GM12864 (cell line): ENCODE measurements at places on chromosomes 16 and 17.

DNA sequence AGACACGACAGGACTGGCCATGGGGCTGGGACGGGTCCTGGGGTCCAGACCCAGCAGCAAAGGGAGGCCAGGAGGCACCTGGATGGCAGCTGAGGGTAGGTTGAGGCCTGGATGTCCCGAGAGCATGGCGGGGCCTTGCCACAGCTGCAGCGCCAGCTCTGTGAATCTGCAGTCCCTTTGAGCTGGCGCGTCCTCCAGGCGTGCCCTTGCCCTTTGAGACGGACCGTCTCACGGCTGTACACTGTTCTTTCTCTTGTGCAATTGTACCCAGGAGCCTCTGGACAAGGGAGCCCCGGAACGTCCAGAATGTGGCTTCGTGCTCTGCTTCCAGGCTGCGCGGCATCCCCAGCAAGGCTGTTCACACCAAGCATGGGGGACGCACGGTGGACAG, 69.5 kb upstream of the CIBAR2 start:
- no peak for DNase-seq

- peak; percentile 48 for DNase-seq
These were observed 17.1 kb upstream of the CDH1 start for GRCh38 chr16:68719993-68720489.

DNA sequence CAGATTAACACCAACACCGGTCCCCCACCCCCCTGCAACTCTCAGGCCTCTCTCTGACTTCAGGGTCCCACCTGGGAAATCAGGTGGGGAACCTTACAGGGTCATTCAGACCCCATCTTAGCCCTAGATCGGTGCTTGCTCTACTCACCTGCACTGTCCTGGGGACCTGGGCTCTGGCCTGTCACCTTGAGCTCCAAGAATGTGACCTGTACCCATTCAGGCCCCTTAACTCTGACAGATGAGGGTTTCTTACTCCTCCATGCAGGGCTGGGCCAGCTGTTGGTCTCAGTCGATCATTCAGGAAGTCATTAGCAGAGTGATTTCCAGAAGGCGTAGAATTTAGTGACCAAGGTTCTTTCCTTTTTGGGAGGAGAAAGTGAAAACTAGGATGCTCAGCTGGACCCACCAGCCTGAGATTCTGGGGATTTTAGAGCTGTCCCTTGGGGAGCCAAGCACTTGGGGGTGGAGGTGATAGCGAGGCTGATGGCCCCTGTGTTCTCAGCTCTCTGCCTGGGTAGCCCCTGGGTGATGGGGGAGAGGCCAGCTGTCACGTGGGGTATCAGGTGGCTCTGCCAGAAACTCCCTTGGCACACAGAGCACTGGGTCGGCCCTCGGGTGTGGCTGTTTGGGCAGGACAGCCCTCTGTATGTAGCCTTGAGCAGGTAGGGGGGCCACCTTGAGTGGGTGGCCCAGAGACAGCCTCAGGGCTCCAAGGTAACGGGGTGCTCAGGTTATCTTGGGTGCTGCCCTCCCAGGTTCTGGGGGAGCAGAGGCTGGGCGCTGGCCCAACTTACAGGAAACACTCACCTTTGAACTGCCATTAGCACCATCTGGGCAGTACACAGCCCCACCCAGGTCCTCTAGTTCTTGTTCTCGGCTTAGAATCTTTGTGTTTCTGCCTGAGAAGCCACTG, 724 bp downstream of the MVP start:
- DNase-seq, result no peak

- no peak for DNase-seq
These were observed 13.8 kb downstream of the EMP2 start for GRCh38 chr16:10566613-10567012.

GRCh38 chr17:4823373-4824089, 9.6 kb upstream of the MINK1 start:
- DNase-seq, result no peak

DNA sequence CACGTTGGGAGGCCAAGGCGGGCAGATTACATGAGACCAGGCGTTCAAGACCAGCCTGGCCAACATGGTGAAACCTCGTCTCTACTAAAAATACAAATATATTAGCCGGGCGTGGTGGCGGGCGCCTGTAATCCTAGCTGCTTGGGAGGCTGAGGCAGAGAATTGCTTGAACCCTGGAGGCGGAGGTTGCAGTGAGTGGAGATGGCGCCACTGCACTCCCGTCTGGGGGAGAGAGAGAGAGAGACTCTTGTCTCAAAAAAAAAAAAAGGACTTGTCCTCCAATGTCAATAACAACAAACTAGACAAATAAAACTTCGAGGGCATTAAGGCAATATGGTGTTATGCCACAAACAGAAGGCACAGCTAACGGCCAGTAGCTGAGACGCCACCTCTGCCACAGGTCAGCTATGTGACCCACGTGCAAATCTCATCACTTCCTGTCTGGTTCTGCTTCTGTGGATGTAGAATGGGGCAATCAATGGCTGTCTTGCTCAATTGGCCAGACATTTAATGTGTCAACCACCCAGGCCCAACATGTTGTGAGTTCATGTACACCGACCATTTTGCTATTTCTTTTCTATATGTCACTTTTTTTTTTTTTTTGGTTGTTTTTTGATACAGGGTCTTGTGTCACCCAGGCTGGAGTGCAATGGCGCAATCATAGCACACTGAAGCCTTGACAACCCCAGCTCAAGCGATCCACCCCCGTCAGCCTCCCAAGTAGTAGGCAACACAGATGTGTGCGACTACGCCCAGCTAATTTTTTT, 834 bp upstream of the TXNDC11 start:
- DNase-seq, result no peak

DNA sequence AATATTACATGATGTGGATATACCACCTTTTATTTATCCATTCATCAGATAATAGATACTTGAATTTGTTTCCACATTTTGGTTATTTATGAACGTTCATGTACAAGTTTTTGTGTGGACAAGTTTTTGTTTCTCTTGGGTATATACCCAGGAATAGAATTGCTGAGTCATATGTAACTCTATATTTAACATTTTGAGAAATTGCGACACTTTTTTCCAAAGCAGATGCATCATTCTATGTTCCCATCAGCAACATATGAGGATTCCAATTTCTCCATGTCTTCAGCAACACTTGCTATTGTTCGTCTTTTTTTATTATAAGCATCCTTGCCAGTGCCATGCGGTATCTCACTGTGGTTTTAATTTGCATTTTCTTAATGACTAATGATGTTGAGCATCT, 93.9 kb downstream of the GSG1L start:
- DNase-seq, result no peak

DNA sequence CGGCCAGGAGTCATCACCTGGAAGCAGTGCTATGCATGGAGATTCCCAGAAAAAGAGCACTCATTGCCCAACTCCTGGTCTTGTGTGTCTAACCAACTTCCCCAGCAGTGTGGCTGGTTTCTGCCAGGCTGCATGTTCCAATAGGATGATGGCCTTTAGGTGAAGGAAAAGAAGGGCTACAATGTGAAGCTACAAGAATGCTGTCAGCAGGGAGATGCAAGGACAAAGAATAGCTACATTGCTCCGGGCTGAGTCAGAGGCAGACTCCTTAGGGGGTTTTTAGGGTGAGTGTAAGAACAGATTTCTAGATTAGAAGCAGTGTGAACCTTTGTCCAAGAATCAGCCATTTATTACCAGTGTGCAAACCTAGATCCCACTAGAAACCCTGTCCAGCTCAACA, 63.0 kb upstream of the DNAH9 start:
- DNase-seq, result no peak

GRCh38 chr17:50426814-50427787, 1.1 kb downstream of the ACSF2 start:
- no peak for DNase-seq
